NCI-H526 (cell line): ENCODE measurements at places on chromosomes 7 and 10.
A peak's percentile ranks its signal among the peaks of the same experiment; 100 is the strongest.

DNA sequence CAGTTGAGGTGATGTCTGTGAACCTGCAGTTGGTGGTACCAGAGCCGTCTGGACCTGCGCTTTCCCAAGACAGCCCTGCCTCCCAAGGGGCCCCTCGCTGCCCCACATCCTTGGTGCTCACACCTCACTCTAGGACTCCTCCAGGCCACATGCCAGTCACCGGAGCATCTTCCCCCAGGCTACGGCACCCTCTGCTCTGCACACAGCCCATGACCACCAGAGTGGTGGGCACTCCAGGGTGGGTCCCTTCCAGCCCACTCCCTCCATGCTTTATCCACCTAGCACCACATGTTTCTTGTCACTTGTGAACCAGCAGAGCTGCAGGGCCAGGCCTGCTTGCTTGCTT lies 183.7 kb upstream of the SH2B2 start:
- DNase-seq: no peak

- DNase-seq: no peak
Observed at GRCh38 chr10:88538048-88538447, 45.1 kb downstream of the RNLS start.

DNA sequence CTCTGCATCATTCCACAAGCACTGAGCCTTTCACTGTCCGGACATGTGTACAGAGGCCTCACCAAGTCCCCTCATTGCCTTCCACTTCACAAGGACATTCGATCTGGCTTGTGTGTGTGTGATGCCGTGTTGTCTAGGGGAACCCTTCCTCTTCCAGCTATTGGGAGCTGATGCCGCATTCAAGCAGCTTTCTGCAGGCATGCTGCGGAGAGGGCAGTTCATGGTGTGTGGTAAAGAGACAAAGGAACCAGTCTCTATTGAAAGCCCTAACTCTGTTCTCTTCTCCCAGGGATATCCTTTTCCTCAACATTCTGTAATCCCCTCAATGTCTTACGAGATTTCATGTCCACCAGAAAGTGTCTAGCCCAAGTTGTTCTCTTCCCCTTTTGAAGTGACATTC lies 141.6 kb downstream of the ALOX5 start:
- DNase-seq: no peak

DNA sequence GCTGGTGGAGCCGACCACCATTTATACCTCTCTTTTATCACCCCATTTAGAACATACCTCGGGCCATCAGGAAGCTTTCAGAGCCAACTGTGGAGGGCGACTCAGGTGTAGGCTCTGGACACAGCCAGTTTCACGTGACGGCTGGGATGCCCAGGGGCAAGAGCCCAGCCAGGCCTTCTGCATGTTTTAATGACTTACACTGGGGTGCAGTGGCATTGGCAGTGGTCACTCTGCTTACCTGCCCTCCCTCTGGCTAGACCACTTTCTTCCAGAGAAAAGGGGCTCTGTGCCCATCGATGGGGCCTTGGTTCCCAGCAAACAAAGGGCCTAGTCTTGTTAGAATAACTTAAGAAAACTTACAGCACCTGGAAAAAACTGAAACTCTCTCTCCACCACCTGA lies 50.0 kb downstream of the PNLIPRP2 start:
- DNase-seq: no peak

GRCh38 chr7:39453743-39454355 lies 112.4 kb upstream of the YAE1 start:
- no peak for DNase-seq

DNA sequence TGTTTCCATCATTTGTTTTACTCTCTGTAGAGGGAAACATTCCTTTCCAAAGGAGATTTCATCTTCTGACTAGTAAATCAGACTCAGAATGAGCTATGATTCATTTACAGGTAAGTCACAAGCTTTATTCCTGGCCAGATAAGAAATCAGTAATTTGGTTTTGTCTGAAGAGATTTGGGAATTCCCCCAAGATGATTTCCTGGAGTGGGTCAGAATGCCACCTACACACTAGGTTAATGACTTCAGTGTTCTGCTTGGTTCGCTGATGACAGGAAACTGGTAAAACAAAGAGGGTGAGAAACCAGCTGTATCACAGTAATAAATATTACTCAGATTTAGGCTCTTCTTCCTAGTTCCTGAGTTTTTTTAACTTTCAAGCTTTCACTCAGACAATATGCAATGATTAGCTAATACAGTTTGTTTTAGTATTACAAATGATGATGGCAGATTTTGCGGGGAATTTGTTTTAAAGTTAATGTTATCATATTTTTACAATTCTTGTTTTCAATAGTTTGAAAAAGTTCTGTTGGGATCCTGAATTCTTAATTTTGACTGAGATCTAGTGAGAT lies 8.3 kb upstream of the ASZ1 start:
- DNase-seq: no peak

DNA sequence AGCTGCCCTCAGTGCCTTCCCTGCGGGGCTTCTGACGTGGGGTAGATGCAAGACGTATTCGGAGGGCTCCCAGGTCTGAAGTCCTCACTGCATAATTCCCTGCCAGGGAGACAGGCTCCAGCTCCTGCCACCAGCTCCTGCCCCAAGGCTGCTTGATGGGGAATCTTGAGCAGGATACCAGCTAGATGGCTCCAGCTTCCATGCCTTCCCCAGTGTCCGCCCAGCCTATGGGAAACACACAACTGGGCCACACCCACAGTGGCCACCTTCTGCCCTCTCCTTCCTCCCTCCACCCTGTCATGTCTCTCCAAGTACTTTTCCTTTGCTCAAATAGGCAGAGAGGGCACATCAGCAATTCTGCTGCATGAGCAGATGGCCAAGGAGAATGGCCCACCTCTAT lies 95.8 kb downstream of the PARP12 start:
- DNase-seq: no peak

GRCh38 chr7:137572056-137572784 lies 228.7 kb upstream of the PTN start:
- DNase-seq: no peak

- DNase-seq: no peak
Observed at GRCh38 chr7:3574386-3574785, 273.3 kb downstream of the SDK1 start.

- DNase-seq: no peak
Observed at GRCh38 chr10:113661332-113661731, 2.5 kb downstream of the NRAP start.

DNA sequence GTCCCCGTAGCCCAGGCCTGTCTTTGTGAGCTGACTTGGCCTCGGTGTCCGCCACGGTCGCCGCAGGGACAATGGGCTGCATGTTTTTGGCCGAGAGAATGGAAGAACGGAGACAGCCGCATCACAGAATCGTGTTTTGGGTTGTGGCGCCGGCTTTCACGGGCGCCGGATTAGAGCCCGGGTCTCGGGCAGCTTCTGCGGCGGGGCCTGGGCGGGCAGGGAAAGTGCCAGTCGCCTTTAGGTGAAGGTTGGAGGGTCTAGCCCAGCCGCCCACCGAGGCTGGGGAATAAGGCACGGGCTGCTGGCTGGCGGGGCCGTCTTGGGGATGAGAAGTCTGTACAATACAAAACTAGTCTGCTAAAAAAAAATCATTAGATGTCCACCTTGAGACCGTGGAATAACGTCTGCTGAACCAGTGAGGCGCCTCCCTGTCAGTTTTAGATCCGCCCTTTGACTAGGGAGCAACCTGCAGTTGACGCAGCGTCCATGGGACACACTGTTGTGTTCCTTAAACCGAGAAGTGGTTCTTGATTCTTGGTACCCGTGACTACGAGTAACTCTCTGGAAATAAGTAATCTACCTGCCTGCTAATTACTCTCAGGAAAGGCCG lies 577 bp downstream of the DNAJB9 start:
- peak; percentile 65 for DNase-seq

GRCh38 chr7:100598425-100598824 lies 3.7 kb upstream of the PCOLCE start:
- DNase-seq: no peak

GRCh38 chr7:135681762-135682161 lies 19.4 kb downstream of the STMP1 start:
- no peak for DNase-seq

DNA sequence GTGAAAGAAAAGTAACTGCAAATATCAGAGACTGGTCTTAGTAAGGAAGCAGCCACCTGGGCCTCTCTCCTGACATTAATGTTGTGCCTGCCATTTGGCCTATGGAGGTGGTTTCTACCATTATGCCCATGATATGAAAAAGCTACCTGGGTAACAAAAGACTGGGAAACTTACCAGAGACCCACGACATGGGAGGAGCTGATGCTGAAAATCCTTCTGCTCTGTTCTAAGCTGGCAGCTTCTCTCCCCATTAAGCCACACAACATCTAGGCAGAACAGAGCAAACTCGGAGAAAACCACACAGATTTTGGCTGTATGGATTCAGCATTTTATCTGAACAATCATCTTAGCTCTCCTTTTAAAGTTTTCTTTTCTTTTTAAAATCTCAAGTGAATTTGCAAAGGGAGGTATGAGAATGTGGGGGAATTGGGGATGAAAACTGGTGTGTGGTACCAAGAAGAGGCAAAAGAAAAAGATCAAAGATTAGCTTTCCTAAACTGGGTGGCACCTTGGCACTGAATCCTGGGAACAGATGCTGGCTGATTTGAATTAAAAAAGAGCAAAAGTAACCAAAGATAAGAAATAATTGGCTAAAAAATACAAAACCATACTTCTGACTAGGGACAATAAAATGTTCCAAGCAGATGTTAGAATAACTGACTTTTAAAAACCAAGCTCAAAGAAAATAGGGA lies 128.6 kb upstream of the ANKRD1 start:
- no peak for DNase-seq

DNA sequence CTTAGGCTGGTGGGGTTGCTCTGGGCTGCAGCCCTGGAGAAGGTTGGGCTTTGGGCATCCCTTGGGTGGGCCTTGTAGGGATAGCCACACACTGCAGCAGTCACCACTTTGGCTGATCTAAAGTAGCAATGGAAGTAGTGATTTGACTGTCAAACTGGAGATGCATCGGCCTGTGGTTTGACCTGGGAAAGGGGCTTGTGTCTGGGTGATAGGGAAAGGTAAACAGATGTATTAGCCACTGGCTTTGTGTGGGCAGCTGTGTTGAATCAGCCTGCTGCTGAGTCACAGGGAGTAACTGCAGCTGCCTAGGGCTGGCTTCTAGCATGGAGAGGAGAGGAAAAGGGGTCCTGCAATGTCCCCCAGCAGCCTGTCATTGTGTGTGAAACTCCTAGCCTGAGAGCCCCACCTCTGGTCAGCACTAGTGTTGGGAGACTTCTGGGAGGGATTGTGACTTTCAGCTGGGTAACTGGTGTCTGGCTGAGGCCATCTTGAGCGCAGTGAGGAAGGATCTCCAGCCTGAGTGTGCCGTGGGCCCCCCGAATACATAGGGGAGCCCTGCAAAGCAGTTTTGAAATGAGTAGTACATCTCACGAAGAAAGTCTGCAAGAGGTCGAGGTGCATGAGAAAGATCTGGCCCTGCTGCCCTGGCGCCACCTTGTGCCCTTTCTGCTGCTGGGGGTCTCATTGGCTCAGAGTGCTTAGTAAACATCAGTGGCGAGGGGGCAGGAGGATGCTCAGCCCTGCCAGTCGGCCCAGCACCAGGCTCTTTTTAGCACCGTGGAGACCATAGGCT lies 117.3 kb downstream of the FANK1 start:
- DNase-seq: no peak

DNA sequence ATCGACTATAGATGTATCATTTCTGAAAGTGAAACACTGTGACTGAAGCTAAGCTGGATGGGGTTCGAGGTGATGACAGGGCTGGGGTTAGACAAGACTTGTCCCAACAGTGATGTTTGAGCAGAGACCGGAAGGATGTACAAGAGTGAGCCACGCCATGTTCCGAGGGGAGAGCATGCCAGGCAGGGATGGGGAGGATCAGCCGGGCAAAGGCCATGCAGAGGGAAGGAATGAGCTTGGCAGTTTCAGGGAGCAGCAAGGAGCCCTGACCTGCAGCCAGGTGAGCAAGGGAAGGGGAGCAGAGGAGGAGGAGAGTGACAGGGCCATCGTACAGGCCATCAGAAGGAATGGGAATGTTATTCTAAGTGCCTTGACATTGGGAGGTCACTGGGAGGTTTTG lies 114.9 kb upstream of the GPR26 start:
- no peak for DNase-seq

GRCh38 chr10:48937796-48938195 lies 1.8 kb downstream of the LRRC18 start:
- DNase-seq: no peak

DNA sequence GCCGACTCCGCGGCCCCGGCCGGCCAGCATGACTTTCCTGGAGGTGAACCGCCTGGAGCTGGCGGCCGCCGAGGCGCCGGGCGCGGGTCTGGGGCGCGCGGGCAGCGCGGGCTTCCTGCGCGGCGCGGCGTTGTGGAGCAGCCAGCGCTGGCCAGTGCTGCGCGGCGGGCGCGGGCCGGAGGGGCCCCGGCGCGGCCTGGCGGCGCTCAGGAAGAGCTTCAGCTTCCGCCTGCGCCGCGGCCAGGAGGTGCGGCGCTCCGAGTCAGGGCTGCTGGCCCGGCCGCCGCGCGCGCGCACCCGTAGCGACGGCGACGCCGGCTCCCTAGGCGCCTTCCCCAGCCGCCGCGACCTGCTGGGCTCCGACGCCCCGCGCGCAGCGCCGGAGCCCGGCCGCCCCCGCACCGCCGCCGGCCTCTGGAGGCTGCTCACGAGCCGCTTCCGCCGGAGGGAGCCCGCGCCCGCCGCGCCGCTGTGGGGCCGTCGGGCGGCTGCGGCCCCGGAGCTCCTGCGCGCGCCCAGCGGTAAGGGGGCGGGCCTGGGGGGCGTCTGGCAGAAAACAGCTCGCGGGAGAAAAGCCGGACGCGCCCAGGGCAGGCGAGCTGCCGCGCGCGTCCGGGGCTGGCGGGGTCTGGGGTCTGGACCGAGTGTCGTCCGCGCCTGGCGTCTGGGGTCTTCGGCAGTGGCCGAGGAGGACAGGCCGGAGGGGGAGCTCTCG lies 29.0 kb downstream of the AGAP3 start:
- DNase-seq: no peak

DNA sequence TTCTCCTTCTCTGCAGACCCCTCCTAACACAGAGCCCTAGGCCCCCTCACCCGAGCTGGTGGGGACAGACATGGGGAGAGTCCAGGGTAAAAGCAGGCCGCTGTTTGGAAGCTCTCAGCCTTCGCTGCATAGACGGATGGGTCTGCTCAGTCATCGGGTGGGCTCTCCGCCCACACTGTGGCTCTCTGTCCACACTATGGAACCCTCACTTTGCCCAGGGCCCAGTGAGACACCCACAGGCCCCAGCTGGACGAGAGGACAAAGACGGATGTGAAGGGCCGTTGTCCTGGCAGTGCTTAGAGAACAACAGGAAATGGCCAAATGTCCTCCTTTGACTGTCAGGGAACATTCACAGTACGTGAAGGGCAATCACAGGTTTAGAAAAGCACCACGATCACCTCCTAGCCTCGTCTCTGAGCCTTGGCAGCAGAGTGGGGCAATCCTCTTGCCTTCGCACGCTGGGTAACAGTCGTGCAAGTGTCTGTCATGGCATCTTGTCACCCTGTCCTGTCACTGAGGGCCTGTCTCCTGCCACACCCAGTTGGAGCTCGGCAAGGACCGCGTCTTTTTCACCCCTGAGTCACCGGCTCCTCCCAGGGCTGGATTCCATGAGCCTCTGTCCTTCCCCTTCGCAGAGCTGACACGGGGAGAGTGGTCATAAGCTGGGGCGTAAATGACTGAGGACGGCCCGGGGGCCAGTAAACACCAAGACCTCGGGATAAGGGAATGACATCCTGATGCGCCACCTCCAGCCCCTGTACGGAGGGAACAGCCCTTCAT lies 80.6 kb downstream of the PRKAG2 start:
- no peak for DNase-seq

GRCh38 chr7:19336836-19337383 lies 191.7 kb upstream of the FERD3L start:
- DNase-seq: no peak
